ENCODE measurements at places on chromosomes 12 and 14.

DNA sequence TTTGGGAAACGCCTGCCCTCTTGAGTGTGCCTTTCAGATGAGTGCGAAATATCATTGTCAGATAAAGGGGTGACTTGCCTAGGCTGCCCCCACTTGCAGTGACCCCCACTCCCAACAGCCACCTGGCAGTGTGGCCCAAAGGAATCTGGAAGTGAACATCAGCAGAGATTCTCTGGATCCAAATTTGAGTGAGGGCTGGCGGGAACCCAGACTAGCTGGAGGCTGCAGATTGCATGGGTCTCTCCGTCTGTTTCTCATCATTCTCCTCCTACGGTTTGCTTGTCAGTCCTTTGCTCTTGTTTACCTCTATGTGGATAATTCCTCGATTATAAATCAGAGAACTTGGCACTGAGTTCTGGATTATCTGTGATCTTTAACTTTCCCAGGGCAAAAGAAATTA lies 280.8 kb downstream of the ZFP36L1 start:
- no peak for DNase-seq

DNA sequence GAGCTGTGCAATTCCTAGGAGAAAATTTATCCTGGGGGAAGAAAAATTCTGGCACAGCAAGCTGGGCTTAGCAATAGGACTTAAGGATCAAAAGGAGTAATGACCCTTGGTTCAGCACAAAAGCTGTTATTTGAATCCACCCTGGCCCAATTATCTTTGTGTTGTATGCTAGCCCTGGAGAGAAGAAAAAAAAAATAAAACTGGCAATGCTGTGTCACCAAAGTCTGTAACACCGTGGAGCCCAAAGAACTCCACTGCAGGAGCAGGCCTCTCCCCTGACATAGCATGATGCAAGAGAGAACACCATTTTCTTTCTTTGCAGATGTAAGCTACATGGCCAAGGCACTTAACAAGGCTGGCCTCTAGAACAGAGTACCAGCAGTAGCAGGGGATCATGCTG lies 63.0 kb upstream of the ARHGAP5 start:
- DNase-seq = no peak

GRCh38 chr12:91397866-91398532 lies 215.4 kb upstream of the DCN start:
- DNase-seq = no peak

GRCh38 chr12:52600941-52601481 lies at the start of gene KRT72:
KRT72 (minus strand) TSS chr12:52601463; CDS start chr12:52601452, 11 bp downstream.
- DNase-seq = no peak

- no peak for DNase-seq
Observed at GRCh38 chr12:117985182-117985581, 16.4 kb upstream of the KSR2 start.

- no peak for DNase-seq
Observed at GRCh38 chr14:65476273-65476941, 63.9 kb downstream of the FUT8 start.

DNA sequence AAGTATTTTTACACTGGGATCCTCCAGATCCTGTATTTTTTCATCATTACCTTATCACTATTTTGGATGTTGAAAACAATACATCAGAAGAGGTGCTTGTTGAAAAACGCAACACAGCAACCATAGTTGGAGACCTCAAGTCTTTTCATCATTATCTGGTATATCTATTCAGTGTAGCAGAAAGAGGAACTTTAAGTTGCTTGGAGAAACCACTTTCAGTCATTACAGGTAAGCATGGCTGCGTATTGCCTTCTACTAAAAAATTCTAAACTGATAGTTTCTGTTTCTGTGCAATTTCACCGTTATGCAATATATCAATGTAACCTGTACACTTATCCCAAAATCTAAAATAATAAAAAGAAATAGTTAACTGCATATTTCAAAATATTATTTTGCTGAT lies 32.2 kb upstream of the PTPRQ start:
- DNase-seq = no peak

DNA sequence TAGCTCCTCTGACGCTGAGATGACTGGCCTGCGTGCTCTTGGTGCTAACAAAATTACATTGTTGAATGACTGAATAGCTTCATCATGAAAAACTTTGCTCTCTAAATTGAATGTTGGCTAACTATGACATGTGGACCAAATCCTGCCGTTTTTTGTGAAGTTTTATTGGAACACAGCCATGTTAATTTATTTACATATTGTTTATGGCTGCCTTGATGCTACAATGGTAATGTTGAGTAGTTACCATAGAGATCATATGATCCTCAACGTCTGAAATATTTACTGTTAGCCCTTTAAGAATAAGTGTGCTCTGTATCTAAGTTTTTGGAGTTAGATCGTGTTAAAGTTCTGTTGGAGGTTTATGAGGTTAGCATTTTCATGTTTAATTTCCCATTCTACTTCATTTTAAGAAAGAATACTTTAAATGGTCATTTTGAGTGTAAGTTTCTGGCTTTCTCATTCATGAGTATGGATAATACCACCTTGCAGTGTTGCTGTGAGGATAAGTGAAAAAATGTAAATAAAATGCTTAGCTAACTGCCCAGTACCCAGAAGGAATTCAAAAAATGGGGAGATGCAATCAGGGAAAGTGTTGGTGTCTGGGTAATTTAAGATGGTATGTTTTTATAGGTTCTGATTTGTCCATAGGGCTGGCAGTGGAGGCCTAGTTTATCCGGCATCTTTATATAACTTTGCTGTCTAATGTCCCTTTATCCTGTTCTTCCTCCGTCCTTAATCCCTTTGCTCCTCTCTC lies 35.3 kb downstream of the NUBPL start:
- no peak for DNase-seq

DNA sequence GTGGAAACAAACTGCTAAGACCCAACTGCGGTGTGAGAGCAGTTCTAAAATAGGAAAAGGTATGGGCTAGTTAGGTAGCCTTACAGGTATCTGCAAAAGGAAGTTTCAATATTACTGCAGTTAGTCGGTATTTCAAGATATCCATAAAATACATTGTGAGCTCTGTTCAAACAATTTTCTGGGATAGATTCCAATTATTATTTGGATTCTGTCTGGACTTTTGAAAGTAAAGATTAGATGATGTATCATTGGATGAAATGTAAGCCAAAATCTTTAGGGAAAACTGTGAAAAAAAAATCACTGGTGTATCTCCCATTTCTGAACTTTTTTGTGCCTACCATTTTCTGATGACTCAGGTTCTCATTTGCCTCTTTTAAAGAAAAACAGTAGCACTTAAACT lies 621.6 kb downstream of the CCER1 start:
- no peak for DNase-seq

GRCh38 chr12:3263939-3264922 lies 187.1 kb downstream of the TSPAN9 start:
- DNase-seq = no peak

- DNase-seq = no peak
Observed at GRCh38 chr12:40473962-40474361, 218.3 kb upstream of the CNTN1 start.

DNA sequence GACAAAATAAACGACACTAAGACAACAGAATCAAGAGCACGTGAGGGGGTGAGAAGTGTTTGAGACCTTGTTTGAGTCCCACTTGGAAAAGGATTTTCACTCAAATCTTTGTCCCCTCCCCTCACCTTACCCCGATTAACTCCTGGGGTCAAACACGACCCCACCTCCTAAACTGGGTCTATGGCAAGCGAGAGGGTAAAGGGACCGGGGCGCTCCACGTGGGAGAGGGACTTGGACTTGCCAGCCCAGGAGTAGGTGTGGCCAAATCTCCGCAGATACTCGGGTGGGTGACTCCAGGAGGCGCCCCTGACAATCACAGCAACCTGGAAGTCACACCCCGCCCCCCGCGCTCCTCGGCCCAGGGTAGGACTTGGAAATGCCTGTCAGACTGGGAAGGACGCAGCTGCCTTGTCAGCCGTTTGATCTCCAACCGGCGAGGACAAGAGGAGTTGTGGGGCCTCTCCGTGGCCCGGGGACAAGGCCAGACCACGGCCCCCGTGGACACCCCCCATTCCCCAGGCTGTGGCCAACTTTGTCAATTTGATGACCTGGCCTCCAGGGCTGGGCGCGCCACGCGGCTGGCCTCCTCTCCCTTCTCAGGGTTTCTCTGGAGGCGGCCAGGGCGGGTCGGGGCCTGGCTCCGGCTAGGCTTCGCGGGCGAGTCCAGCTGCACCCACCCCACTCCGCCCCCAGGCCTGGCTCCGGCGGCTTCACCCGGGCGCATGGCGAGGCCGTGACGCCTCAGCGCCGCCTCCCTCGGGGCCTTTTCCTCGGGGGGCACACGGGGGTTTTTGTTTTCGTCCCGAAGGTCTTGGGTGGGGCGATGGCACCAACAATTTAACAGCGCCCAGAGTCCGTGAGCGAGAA lies 1.1 kb upstream of the BCL11B start:
- DNase-seq = peak; percentile 57
